ENCODE measurements at places on chromosomes 6 and 20.

DNA sequence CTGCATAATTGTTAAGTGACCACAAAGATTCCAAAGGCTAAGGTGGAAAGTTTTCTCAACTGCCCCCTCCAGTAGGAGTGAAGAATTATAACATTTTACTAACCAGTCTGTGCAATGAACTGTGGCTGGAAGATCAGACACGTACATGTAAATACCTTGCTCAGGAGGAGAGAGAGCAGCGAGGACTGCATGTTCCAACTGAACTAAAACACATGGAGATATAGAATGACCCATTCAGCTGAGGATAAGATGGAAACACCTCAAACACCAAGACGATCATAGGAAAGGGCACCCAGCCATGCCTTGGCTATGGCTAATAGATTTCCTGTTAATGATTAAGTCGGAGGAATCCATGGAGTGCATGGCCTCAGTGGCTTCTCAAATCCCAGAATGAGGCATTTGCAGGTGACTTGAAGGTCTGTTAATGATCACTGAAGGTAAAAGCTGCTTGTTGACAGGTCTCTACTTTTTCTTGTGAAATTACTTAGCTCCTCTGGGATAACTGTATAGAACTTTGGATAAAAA is 875.6 kb downstream of the TFAP2A start:
- no peak for DNase-seq

GRCh38 chr20:17810062-17810631 is 110.4 kb downstream of the BANF2 start:
- no peak for DNase-seq

GRCh38 chr6:115896538-115897129 is 164.1 kb downstream of the FRK start:
- no peak for DNase-seq

DNA sequence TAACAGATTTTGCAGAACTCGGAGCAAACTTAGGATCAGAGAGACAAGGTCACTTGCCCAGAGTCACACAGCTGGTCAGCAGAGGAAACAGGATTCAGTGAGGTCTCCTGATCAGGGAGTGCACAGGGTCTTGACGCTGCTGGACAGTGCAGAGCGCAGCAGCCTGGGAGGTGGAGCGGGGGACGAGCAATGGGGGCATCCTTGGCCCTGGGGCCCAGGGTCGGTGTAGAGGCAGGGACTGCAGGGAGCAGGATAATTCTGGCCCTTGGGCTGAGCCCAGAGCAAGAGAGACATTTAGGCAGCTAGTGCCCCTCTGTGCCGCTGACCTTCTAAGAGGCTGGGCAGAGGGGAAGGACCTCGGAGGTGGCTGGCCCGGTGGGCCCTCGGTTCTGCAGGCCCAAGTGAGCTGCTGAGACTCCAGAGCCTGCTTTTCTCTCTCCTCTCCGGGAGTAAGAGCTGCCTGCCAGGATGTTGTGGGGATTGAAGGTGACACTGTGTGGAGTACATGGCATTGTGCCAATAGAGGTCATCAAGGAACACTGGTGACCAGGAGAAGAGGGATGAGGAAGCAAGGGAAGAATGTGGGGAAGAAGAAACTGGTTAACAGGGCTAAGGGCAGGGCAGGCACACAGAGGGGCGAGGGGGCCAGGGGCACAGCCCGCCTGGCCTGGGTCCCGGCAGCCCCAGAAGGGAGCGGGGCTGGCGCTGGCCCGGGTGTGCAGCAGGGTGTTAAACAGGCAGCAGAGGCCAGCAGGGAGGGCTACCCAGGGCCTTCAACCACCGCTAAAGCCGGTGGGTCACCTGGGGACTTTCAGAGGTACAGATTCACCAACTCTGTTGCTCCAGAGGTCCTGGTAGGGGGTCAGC is 122.0 kb downstream of the AGPAT4 start:
- DNase-seq, result no peak

- no peak for DNase-seq
These were observed 34.4 kb upstream of the PMEPA1 start for GRCh38 chr20:57744206-57744605.

GRCh38 chr6:32164295-32164694 is at the start of gene EGFL8:
TSS of gene EGFL8 (plus strand) at chr6:32164595. CDS start at chr6:32166166, 1,571 bp downstream.
- DNase-seq, result no peak

GRCh38 chr6:20681243-20681684 is 147.0 kb downstream of the CDKAL1 start:
- DNase-seq, result no peak
